Kidney (tissue), 22 donors: ENCODE measurements at places on chromosomes 13 and 19. TPM values are rescaled to one million over a fixed set of nuclear protein-coding genes. Genes with fewer than 3 reads are reported as not detected.
A peak's percentile ranks its signal among the peaks of the same experiment; 100 is the strongest.

Gene PCSK4
- 5.5 TPM for polyA plus RNA-seq

Gene PABPC3
- not detected for polyA plus RNA-seq

Gene CLEC17A
- not detected for polyA plus RNA-seq

Gene SLC10A2
- polyA plus RNA-seq, result 4.5 TPM

Gene SIGLEC9
- 1.6 TPM for polyA plus RNA-seq

Gene LGALS7B
- 3.7 TPM for polyA plus RNA-seq

Gene ETV2
- 3.3 TPM for polyA plus RNA-seq

Gene UNC13A
- polyA plus RNA-seq, result 0.06 TPM

Gene RPS5
- polyA plus RNA-seq, result 929 TPM

Gene NLRP7
- polyA plus RNA-seq, result not detected

Gene PSG11
- polyA plus RNA-seq, result not detected

Gene OR7D4
- polyA plus RNA-seq, result not detected

Gene SHISA7
- polyA plus RNA-seq, result not detected

- DNase-seq, result peak; percentile 33
These were observed 143.4 kb downstream of the SOX1 start for GRCh38 chr13:112210371-112210770.

DNA sequence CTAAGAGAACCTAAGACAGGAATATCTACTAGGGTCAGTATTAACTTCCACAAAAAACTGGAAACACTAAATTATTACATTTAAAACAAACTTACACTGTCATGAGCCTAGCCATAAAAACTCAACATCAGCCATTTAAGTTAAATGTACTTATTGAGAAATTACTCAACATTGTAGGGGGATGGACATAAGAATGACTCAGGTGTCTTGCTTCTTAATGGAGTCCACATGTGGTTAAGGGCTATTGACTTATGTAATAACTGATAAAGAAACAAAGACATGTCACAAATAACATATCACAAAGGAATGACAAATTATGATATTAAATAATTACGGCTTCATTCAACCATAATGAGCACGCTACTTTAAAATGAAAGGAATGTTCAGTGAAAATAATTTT lies 36.2 kb downstream of the CLDN10 start:
- DNase-seq, result no peak

DNA sequence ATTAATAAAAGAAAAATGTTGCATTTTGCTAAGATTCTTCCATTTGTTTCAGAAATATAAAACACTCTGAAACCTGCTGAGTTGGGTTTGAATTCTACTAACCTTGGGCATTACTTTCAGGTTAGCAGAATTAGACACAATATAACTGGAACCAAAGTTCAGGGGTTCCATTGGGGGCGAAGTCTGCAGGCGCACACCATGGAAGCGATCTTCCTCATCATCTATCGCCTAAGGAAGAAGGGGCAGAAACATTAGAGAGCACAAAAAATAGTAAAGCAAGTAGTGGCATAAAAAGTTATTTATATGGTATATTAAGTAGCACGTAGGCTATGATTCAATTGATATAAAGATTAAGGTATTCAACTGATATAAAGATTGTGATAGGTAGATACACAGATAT lies 34.1 kb downstream of the CARD8 start:
- DNase-seq, result no peak

GRCh38 chr19:33376423-33376822 lies 2.9 kb downstream of the CEBPG start:
- peak; percentile 85 for DNase-seq

DNA sequence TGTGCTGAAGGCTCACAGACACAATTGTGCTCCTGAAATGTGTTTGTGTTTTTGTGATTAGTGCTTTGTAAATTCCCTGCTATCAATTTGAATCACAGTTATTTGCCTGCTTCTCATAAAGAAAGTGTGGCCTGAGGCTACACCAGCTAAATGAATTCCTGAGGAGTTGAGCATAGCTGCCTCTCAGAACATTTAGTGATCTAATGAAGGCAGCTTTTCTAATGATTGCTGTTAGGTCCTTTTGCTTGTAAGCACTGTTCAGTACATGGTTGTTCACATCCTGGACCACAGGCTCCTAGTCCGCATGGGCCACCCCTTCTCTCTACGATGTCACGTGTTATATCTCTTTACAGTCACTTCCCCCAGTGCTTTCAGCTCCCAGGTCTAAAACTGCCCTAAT lies 238.2 kb downstream of the B3GLCT start:
- DNase-seq, result no peak

DNA sequence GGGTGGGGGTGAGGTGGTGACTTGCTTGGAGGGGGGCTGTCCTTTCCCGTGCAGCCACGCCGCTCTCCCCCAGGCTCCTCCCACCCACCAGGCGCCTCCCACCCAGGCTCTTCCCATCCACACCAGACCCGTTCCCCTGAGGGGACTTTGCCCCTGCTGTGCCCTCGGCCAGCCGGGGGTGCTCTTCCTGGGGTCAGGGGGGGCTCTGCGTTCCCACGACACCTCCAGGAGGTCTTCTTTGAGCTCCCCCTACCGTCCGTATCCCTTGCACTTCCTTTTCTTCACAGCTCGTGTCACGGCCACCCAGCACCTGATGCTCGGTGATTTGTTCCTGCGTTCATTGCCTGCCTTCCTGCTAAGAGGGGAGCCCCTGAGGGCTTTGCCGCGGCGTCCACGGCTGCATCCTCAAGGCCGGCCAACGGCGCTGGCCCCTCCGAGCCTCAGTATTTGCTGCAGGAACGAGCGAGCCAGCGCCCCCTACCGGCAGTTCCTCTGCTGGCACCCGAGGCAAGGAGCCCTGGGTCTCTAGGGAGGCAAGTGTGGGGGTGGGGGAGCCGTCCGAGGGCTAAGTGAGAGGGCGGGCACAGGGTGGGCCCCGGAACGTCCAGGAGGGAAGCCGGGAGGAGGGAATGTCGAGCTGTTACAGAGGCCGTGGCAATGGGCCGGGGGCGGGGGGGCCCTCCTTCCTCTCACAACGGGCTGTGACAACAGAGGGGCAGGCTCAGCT lies 11.8 kb downstream of the LRRC4B start:
- DNase-seq, result peak; percentile 96

- DNase-seq, result no peak
These were observed 4.0 kb upstream of the FTL start for GRCh38 chr19:48961051-48961649.

- DNase-seq, result no peak
These were observed 1019.5 kb downstream of the PCDH9 start for GRCh38 chr13:66210677-66211076.

DNA sequence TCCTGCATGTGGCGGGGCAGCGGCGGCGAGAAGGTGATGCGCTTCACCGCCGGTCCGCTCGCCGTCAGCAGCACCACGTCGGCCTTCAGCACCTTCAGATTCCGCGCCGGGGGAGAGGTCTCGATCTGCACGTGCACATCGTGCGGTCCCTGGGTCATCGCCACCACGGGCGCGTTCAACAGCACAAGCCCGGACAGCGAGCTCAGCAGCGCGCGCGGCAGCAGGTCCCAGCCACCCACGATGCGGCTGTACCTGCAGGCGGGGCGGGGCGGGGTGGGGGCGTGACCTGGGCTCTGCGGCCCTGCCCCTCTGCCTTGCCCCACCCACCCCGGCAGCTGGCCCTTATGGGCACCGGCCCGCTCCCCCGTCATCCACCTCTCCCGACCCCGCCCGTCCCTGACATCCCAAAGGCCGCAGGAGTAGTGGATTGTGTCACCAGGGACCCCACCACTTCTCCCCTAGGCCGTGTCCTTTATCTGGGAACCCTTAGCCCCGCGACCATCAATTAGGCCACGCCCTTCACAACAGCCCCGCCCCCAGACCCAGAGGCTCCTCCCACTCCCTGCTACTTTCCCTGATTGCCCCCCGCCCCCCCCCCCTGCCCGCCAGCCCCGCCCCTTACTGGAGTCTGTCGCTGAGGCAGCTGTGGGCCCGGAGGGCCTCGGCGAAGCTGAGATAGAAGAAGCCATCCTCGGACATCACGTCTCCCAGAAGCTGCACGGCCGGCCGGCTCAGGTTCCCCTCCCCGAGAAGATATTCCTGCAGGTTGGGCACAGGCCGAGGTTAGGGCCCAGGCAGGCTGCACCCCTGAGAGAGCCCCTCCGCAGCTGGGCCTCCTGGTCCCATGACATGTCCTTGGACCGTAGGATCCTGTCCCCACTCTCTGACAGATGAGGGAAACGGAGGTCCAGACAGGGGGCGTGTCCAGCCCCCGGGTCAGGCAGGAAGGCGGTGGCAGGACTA lies 6.1 kb downstream of the IL4I1 start:
- DNase-seq, result peak; percentile 37

- no peak for DNase-seq
These were observed 125.2 kb upstream of the SPACA7 start for GRCh38 chr13:112250788-112251445.

- DNase-seq, result no peak
These were observed 5.4 kb upstream of the NDUFB7 start for GRCh38 chr19:14577264-14577663.

DNA sequence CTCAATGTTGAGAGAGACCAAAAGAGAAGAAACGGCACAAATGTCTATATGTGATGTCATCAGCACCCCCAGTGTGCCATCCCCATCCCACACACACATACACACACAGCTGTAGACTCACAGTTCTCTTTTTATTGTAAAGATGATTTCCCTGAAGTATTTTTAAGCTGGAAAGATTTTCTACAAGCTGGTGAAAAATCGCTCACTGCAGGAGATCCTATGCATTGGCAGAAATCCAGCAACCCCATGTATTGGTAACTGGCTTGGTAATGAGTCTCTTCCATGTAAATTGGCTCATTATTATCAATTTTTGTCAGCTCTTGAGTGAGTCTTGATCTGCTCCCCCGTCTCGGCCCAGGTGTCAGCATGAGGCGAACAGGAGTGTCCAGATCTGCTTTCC lies 107.1 kb upstream of the UQCRFS1 start:
- no peak for DNase-seq

DNA sequence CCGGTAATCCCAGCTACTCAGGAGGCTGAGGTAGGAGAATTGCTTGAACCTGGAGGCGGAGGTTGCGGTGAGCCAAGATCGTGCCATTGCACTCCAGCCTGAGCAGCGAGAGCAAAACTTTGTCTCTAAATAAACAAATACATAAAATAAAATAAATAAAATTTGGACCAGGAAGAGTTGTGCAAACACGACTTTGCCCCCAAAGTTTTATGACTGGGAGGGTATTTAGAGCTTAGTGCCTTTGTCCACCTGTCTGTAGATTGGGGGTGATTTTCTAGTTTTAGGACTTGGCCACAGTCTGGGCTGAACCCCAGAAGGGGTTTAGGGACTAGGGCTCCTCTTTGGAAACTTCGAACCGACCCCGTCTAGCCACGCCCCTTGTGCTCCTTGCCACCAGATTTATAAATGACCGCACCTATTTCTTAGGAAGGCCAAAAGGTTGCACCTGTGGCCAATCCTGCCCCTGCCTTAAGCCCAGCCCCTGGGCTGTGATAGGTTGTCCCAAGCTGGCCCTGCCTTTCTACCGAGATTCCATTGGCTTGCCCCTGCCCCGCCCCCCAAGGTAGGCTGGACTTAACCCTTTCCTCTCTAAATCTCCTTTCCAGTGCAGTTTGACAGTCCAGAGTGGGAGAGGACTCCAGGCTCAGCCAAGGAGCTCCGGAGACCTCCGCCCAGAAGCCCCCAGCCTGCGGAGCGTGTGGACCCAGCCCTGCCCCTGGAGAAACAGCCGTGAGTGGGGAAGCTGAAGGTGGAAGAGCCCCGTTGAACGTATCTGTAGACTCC lies 5.3 kb downstream of the SHD start:
- no peak for DNase-seq

- no peak for DNase-seq
These were observed 5.4 kb downstream of the DIAPH3 start for GRCh38 chr13:60158321-60158801.

DNA sequence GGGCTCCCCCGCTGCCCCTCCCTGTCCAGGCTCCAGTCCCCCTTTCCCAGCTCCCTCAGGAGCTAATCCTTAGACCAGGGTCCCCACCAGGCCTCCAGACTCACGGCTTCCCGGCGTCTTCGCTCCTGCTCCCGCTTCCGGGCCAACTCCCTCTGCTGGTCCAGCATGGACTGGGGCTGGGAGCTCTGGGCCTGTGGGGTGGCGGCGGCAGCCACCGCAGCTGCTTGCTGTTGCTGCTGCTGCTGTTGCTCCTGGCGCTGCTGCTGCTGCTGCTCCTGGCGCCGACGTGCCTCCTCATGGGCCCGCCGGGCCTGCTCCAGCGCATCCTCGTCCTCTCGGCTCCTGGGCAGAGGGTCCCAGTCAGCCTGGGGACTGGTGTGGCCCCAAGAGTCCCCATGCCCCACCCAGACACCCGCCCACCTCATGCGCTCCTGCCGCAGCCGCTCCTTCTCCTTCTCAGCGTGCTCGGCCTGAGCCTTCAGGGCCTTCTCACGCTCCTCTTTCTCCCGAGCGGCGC lies 6.4 kb upstream of the EPHX3 start:
- DNase-seq, result no peak

- peak; percentile 97 for DNase-seq
These were observed at the start of gene ZNF625 for GRCh38 chr19:12156223-12157058. Gene ZNF625 (minus strand): TSS chr19:12156734. CDS start chr19:12156558, 176 bp downstream.

- DNase-seq, result no peak
These were observed 44.9 kb downstream of the TEX29 start for GRCh38 chr13:111365149-111366005.

DNA sequence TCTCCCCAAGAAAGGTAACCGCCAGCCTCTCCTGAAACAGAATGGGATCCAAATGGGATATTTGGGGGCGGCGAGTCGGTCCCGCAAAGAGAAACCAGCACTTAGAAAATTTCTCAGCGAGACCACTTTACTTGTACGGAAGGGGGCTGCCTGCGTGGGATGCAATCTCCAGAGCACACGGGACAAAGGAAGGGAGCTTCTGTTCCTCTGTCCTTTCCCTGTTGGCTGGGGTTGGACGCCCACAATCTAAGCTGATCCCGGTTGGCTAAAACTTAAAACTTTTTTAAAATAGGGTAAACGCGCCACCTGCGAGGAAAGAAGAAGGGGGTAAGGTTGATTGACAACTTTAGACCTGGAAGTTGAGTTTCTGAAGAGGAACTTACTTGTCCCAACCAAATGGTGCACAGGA lies 826 bp upstream of the BSG start:
- DNase-seq, result no peak

- DNase-seq, result no peak
These were observed 16.6 kb downstream of the POU4F1 start for GRCh38 chr13:78586706-78587105.

- DNase-seq, result no peak
These were observed 1775.1 kb upstream of the PCDH20 start for GRCh38 chr13:63190742-63191141.

DNA sequence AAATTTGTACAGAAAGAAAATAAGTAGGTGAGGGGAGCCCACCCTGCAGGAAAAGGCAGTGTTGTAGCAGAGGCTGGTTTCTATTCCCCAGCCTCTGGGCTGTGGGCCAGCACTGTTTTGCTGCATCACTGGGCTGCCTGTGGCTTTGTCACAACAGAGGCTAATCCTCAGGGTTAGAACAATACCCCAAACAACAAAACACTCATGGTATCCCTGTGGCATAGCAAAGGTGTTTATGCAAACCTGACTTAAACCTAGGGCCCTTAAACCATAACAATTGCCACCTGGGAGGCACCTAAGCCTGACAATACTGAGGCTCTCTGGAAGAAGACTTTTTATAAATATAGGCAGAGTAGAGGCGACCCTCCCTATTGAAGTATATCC lies 314.7 kb downstream of the OLFM4 start:
- no peak for DNase-seq

GRCh38 chr13:107457686-107458085 lies 757.6 kb downstream of the LIG4 start:
- DNase-seq, result no peak

GRCh38 chr19:30788105-30788765 lies 416.1 kb downstream of the ZNF536 start:
- no peak for DNase-seq
